Neural crest cell (in vitro differentiated cells): ENCODE measurements at places on chromosomes 7 and 10. TPM values are rescaled to one million over a fixed set of nuclear protein-coding genes. Genes with fewer than 3 reads are reported as not detected.

Gene OPN4
- total RNA-seq = not detected in 2 replicates

Gene SPDYE2B
- total RNA-seq = not detected in 2 replicates

- no peak overlapping the region for H3K27ac ChIP-seq
- H3K4me3 ChIP-seq = peak overlapping the region; percentile 96
- peaks cover 29% of the 10 kb centered on the region for H3K27me3 ChIP-seq
- H3K4me1 ChIP-seq = peaks cover 30% of the 10 kb centered on the region
Measured at GRCh38 chr10:16816171-16816570, 1.1 kb downstream of the RSU1 start.

DNA sequence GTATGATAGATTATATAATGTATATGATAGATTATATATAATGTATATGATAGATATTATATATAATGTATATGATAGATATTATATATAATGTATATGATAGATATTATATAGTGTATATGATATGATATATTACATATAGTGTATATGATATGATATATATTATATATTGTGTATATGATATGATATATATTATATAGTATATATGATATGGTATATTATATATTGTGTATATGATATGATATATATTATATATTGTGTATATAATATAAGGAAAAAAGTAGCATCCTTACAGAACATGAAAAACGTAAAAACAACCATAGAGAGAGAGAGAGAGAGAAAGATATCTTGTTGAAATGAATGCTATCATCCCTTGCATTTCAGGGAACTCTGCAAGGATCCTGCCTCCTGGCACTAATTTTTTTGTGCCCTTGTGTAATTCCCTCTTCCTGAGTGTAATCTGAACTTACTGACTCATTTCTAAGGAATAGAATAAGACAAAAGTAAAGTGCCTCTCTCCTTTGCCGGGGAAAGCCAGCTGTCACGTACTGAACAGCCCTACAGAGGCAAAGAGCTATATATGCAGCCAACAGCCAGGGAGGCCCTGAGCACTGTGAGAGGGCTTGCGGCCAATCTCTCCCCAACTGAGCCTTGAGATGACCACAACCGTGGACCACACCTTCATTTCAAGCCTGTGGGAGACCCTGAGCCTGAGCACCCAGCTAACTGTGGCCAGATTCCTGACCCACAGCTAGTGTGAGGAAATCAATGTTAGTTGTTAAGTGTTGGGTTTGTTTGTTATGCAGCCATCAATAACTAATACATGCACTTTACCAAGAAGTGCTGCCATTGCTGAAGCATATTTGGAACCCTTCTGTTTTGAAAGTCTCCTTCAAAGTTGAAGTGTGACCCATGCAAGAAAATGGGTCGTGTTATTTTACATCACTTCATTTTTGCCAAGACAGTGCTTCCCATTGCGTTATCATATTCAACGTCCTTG is 61.1 kb upstream of the EZH2 start:
- H3K4me3 ChIP-seq = no peak overlapping the region
- H3K4me1 ChIP-seq = peaks cover 14% of the 10 kb centered on the region
- H3K27ac ChIP-seq = no peak overlapping the region
- no peak for DNase-seq

- H3K27me3 ChIP-seq = peaks cover 6% of the 10 kb centered on the region
- H3K4me1 ChIP-seq = peaks cover 1% of the 10 kb centered on the region
- no peak overlapping the region for H3K4me3 ChIP-seq
- no peak overlapping the region for H3K27ac ChIP-seq
- H3K36me3 ChIP-seq = no peaks in the 10 kb centered on the region
Measured at GRCh38 chr10:11655836-11656235, 44.4 kb upstream of the USP6NL start.

DNA sequence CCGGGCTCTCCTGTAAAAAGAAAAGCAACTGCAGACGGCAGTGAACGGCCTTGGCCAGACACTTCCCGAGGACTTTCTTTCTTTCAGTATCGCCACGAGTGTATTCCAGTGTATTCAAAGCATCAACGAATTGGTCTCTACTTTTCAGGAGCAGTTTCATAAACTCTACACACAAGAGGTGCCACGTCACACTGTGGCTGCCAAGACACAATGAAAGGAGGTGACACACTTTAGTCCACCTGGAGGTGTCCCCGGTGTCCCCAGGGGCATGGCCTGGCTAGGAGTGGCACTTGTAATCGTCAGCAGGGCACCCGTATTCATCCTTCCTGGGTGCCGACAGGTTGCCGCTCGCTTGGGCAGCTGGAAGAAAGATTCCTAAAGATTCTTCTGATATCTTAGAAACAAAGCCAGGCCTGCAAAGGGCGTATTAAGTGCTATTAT is 5.0 kb downstream of the TNS3 start:
- peaks cover 53% of the 10 kb centered on the region for H3K4me1 ChIP-seq
- H3K36me3 ChIP-seq = no peaks in the 10 kb centered on the region
- peaks cover 3% of the 10 kb centered on the region for H3K27me3 ChIP-seq
- no peak for DNase-seq
- peak overlapping the region; percentile 17 for H3K27ac ChIP-seq

DNA sequence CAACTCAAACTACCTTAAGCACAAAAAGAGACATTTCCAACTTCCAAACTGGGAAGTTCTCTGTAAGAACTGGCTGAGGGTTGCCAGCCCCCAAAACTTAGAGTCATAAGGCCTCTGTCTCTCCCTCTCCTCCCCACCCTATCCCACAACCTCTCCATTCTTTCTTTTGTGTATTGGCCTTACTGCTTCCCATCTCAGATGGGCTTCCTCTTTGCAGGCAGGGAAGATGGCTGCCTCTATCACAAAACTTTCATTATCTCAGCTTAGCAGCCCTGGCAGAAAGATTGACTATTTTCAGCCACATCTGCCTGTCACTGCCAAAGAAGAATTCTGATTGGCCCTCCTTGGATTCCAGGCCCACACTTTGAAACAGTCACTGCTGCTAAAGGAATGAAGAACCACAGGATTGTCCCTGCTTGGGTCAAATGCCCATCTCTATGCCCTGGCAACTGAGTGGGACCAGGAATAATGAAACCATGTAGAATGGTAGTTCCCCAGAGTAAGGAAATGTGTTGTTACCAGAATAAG is 58.0 kb upstream of the PRKAR2B start:
- H3K36me3 ChIP-seq = no peaks in the 10 kb centered on the region
- DNase-seq = no peak
- H3K27ac ChIP-seq = no peak overlapping the region
- no peaks in the 10 kb centered on the region for H3K27me3 ChIP-seq

- H3K27me3 ChIP-seq = no peaks in the 10 kb centered on the region
- H3K4me1 ChIP-seq = peaks cover 77% of the 10 kb centered on the region
- DNase-seq = no peak
- no peak overlapping the region for H3K27ac ChIP-seq
- no peak overlapping the region for H3K4me3 ChIP-seq
Measured at GRCh38 chr10:29537799-29538198, 97.0 kb downstream of the SVIL start.

DNA sequence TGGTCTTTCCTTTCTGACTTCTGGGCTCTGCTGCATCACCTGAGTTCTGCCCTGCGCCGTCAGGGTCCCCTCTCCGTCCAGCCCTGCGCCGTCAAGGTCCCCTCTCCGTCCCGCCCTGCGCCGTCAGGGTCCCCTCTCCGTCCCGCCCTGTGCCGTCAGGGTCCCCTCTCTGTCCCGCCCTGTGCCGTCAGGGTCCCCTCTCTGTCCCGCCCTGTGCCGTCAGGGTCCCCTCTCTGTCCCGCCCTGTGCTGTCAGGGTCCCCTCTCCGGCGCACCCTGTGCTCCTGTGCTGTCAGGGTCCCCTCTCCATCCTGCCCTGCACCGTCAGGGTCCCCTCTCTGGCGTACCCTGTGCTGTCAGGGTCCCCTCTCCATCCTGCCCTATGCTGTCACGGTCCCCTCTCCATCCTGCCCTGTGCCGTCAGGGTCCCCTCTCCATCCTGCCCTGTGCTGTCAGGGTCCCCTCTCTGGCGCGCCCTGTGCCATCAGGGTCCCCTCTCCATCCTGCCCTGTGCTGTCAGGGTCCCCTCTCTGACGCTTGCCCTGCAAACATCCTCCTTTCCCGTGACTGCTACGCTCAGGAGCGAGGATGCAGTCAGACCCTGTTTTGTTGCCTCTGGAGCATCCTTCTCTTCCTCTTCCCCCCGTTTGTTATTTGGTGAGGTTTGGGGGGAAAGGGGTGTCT is 66.4 kb downstream of the INPP5A start:
- no peak overlapping the region for H3K4me3 ChIP-seq
- no peak for DNase-seq
- H3K27ac ChIP-seq = no peak overlapping the region
- H3K36me3 ChIP-seq = peaks cover 25% of the 10 kb centered on the region
- H3K4me1 ChIP-seq = peaks cover 19% of the 10 kb centered on the region

DNA sequence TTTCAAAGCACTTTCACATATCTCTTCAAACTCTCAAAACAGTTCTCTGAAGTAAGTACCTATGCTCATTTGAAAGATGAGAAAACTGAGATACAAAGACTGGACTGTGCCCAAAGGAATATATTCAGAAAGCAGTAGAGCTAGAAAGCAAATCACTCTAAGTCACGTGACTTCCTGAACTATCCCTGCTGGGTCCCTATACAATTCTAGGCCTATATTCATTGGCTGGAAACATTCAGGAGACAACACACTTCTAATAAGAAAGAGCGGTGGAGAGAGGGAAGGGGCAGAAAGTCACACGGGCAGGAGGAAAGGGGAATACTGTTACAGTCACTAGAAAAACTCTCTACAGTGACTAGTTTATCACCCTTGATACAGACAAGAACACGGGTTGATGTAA is 140.0 kb downstream of the CHCHD3 start:
- peaks cover 3% of the 10 kb centered on the region for H3K36me3 ChIP-seq
- DNase-seq = no peak
- H3K27me3 ChIP-seq = no peaks in the 10 kb centered on the region
- no peak overlapping the region for H3K4me3 ChIP-seq
- H3K4me1 ChIP-seq = peaks cover 21% of the 10 kb centered on the region

- H3K27ac ChIP-seq = no peak overlapping the region
- no peak for DNase-seq
- peaks cover 5% of the 10 kb centered on the region for H3K27me3 ChIP-seq
- H3K4me1 ChIP-seq = no peaks in the 10 kb centered on the region
- H3K36me3 ChIP-seq = no peaks in the 10 kb centered on the region
- no peak overlapping the region for H3K4me3 ChIP-seq
Measured at GRCh38 chr10:96321822-96322221, 17.6 kb downstream of the DNTT start.

- H3K27ac ChIP-seq = no peak overlapping the region
- H3K36me3 ChIP-seq = no peaks in the 10 kb centered on the region
- no peak overlapping the region for H3K4me3 ChIP-seq
- H3K4me1 ChIP-seq = peaks cover 7% of the 10 kb centered on the region
Measured at GRCh38 chr10:21449288-21449966, 76.1 kb downstream of the SKIDA1 start.

GRCh38 chr7:16554518-16555236 is 28.1 kb downstream of the LRRC72 start:
- no peak overlapping the region for H3K4me3 ChIP-seq
- no peak overlapping the region for H3K27ac ChIP-seq
- H3K27me3 ChIP-seq = no peaks in the 10 kb centered on the region
- H3K4me1 ChIP-seq = no peaks in the 10 kb centered on the region
- no peak for DNase-seq

DNA sequence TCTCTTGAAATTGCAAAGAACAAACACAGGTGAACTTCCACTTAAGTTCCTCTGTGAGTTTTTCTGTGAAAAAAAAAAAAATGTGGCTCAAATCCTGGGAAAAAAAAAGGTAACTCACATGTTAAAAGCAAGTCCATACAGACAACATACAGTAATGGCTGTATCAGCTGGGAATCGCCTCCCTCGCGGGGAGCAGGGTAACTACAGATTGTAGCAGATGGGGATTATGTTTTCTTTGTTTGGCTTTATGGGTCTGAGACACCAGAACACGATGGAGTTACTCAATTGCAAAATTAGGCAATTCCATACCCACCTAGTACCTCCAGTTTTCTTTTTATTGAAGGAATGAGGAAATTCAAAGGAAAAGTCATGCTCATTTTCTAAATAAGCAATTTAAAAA is 42.3 kb downstream of the FEZF1 start:
- no peaks in the 10 kb centered on the region for H3K36me3 ChIP-seq
- H3K4me1 ChIP-seq = no peaks in the 10 kb centered on the region
- peaks cover 15% of the 10 kb centered on the region for H3K27me3 ChIP-seq

- no peak overlapping the region for H3K27ac ChIP-seq
- peaks cover 2% of the 10 kb centered on the region for H3K27me3 ChIP-seq
- no peak for DNase-seq
- H3K36me3 ChIP-seq = no peaks in the 10 kb centered on the region
- no peak overlapping the region for H3K4me3 ChIP-seq
- peaks cover 8% of the 10 kb centered on the region for H3K4me1 ChIP-seq
Measured at GRCh38 chr10:44312401-44312800, 72.5 kb downstream of the CXCL12 start.

DNA sequence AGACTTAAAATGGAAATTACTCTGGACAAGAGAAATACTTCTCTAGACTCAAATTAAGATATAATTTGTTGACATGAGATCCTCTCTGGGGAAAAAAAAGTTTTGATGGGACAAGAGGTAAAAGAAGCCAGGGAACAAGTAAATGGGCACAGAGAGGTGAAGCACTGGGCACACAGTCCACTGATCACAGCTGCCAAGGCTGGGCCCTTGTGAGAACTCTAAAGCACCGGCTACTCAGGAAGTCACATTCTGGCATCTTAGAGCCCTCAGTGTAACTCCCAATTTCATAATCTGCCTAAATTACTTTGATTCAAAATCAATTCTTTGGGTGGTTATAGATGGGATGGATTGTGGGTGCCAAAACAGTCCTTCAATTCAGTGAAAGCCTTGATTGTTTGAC is 123.2 kb upstream of the CACNA2D1 start:
- H3K4me3 ChIP-seq = no peak overlapping the region
- no peaks in the 10 kb centered on the region for H3K36me3 ChIP-seq
- H3K27ac ChIP-seq = no peak overlapping the region
- DNase-seq = no peak
- no peaks in the 10 kb centered on the region for H3K4me1 ChIP-seq

GRCh38 chr10:10786109-10787090 is 231.3 kb upstream of the CELF2 start:
- peaks cover 4% of the 10 kb centered on the region for H3K4me1 ChIP-seq
- no peaks in the 10 kb centered on the region for H3K36me3 ChIP-seq
- no peak for DNase-seq
- no peak overlapping the region for H3K4me3 ChIP-seq

DNA sequence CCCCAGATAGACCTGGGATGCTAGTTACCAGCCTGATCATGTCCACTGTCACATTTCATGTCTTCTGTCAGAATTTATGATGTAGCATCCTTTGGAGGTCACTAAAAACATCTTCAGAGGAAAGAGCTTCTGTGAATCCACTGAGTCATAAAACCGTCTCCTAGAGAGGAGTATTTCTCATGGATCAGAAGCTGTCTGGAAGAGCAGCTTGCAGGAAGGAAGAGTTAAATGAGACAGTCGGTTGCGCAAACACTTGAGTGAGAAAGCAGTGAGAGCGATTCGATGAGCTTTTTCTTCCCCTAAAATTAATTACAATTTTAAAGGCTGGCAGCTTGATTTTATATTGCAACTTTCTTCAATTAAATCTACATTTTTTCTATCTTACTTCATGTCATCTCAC is 47.2 kb upstream of the WDR11 start:
- no peaks in the 10 kb centered on the region for H3K27me3 ChIP-seq
- no peak for DNase-seq
- H3K4me3 ChIP-seq = no peak overlapping the region
- peaks cover 6% of the 10 kb centered on the region for H3K4me1 ChIP-seq
- no peaks in the 10 kb centered on the region for H3K36me3 ChIP-seq
